RCC 7860 (cell line): ENCODE measurements at places on chromosomes 1 and 21.
A peak's percentile ranks its signal among the peaks of the same experiment; 100 is the strongest.

DNA sequence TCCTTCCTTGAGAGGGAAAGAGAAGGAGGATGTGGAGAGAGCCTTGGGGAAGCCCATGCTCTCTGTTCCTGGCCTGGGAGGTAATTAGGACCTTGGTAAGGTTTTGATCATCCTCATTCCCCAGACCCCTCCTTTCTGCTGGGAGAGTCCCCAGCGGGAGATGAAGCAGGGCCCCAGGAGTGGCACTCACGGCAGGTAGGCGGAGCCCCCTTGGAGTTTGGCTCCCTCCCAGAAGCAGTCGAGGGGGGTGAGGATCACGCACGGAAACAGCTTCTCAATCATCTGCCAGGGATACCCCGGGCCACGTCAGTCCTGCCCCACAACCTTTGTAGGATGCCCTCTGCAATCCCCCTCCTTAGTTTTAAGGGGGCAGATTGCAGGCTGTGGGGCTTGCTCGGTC lies 11.5 kb downstream of the PTCH2 start:
- no peak for DNase-seq

- DNase-seq: no peak
Measured at GRCh38 chr1:246020211-246020954, 486.7 kb downstream of the SMYD3 start.

DNA sequence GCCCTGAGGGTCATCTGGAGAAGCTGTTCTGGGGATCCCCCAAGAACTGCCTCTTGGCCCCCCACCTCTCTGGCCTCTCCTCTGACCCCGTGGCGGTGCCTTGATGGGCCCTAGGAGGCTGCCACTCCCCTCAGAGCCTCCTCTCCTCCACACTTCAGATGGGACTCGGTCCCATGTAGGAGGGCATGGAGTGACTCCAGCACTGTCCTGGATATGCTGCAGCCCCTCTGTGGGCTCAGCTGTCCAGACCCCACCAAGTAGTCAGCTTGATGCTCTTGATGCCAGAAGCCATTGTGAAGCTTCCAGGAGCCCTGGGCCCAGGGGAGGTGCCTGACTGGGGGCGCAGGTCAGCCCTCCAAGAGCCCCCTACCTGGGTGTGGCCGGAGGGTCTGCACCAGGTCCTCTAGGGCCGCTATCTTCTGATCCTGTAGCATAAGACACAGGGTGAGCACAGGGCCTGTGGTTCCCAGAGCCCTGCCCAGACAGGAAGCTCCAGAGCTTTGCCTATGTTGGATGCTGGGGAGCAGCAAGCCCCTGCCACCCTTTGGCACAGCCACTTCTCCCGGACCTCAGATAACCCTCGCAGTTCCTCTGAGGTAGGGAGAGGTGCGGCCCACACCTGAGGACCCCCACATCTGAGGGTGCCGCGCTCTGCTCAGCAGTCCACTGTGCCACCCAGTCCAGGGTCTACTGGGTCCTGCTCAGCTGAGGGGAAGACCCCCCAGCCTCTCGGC lies 9.2 kb downstream of the UBXN11 start:
- DNase-seq: no peak

GRCh38 chr1:93692983-93693591 lies 11.4 kb upstream of the BCAR3 start:
- DNase-seq: peak; percentile 95

DNA sequence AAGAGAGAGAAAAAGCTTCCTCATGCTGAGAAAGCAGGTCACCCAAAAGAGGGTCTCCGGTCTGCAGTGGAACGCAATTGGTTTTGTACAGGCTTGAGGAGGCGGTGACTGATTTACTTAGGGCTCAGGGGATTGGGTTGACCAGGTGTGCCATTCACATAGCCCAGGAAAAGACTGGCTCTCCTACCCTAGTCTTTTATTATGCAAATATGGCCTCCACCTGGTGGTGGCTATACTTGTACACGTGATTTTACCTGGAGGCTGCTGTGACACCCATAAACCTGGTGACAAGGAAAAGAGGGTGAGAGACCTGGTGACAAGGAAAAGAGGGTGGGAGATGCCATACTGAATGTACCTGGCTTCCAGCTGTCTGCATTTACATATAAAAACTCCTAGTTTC lies 49.9 kb downstream of the DNTTIP2 start:
- no peak for DNase-seq

DNA sequence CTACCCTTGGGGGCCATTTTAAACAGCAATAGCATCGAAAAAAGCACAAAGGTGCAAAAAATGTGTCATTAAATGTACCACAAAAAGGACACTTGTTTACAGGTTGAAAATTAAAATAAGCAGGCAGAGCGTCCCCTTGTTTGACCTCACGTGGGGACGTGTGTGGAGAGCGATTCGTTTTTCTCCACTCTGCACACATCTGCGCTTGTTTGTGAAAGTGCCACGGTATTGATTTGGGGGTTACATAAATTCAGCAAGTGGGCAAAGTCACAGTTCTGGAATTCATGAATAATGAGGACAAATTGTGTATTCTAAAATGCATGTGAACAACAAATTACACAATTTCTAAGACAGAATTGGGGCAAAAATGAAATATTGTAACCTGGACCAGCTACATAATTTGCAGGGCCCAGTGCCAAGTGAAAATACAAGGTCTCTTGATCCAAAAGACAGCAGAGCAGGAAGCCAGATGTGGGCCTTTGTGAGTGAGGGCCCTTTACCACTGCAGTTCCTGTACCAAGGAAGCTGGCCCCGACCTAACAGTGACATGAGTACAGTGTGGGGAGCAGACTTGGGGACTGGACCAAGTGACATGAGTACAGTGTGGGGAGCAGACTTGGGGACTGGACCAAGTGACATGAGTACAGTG lies 43.9 kb downstream of the ZBTB18 start:
- DNase-seq: no peak

GRCh38 chr1:194298007-194298598 lies 1111.7 kb upstream of the B3GALT2 start:
- no peak for DNase-seq

DNA sequence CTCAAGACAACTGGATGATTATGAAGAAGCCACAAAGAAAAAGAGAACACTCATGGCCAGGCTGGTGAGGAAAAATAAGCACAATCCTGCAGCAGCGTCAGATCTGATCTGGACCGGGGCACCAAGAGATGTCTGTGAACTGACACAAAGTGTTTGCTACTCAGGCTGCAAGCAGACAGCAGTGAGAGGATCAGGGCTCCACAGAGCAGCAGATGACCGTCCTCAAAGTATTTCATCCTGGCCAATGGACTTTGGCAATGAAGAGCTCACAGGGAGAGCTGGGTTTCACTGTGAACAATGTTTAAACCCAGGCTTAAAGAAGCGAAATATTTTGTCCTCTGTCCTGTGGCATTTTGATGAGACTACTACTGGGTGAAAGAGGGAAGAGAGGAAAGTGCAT lies 299.2 kb downstream of the GPATCH2 start:
- no peak for DNase-seq

DNA sequence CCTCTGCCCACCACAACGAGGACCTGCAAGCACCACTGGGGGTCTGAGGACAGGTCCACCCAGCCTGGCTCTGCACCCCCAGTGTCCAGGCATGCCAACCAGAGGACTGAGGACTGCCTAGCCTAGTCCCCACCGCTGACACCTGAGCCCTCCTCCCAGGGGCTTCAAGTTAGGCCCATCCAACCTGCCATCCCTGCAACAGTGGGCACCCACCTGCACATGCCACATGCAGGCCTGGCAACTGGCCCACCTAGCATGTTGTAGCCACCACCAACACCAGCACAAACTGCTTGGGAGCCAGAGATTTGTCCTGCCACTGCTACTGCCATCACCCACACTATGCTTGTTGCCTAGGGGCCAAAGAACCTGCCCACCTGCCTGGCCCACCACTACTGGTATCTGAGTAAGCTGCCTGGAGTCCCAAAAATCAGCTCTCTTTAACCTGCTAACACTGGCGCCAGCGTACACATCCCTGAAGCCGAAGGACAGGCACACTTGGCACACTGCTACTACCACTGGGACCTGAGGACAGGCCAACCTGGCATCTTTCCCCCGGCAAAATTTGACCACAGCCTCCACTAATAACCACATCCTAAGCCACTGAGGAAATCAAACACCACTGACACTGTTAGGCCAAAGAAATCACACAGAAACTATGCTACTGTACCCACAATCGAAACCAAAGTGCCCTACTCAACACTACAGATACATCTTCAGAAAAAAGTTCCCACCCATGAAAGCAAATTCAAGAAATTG lies 61.5 kb downstream of the PSMG1 start:
- peak; percentile 58 for DNase-seq

GRCh38 chr1:87989346-87989745 lies 660.7 kb downstream of the LMO4 start:
- DNase-seq: no peak
